ENCODE measurements at places on chromosomes 13 and 19. TPM values are rescaled to one million over a fixed set of nuclear protein-coding genes. Genes with fewer than 3 reads are reported as not detected.

DNA sequence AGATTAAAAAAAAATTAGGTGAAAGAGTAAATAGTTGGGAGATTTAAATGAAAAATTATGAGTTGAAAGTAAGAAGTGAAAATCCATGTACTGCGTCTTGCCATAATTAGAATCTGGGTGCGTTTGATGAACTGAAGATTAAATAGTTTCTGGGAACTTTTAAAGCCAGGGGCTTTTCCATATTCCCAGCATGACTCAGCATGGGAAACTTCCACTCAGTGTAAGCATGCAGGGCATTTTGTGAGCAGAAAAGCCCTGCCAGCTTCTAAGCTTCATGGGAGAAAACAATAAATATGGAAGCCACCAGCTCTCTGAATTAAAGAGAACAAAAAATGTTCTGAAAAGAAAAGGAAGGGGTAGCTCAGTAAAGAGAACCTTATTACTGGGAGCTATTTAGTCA lies 62.0 kb upstream of the EDNRB start:
- peak; percentile 31 for DNase-seq

RASL11A gene
- 4.8 TPM for polyA plus RNA-seq

MISP3 gene
- polyA plus RNA-seq: 2.1 TPM

DHDH gene
- 1.2 TPM for polyA plus RNA-seq
